H9 (cell line): ENCODE measurements at places on chromosomes 11 and 22. TPM values are rescaled to one million over a fixed set of nuclear protein-coding genes. Genes with fewer than 3 reads are reported as not detected.

DNA sequence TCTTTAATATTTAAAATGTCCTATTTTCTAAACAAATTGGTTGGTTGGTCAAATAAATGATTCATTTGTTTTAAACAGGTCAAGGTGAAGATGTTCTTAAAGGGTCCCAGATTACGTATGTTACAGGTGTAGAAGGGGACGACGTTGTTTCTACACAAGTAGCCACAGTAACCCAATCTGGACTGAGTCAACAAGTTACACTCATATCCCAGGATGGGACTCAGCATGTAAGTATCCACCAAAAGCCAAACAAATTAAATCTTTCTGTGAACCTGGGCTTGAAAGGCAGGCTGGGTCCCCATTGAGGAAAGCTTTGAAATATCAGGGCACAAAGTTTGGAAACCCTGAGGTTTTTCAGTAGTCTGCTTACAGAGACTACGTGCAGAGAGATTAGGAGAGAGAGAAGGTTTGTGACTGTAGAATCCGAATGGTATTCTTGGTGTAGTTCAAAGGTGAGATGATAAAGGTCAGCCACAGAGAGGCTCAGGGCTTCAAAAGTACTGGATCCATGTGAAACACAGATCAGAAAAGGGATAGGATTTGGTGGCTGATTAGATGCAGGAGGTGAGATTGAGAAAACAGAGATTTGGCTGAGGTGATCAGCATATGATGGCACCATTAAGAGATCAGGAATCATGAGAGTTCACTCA, 51.7 kb downstream of the ZNF143 start:
- no peak overlapping the region for H3K4me3 ChIP-seq
- H3K27ac ChIP-seq: no peak overlapping the region
- H3K4me1 ChIP-seq: 0 out of 2 replicates have a peak, but pooled peaks cover 2% of the 10 kb centered on the region

DNA sequence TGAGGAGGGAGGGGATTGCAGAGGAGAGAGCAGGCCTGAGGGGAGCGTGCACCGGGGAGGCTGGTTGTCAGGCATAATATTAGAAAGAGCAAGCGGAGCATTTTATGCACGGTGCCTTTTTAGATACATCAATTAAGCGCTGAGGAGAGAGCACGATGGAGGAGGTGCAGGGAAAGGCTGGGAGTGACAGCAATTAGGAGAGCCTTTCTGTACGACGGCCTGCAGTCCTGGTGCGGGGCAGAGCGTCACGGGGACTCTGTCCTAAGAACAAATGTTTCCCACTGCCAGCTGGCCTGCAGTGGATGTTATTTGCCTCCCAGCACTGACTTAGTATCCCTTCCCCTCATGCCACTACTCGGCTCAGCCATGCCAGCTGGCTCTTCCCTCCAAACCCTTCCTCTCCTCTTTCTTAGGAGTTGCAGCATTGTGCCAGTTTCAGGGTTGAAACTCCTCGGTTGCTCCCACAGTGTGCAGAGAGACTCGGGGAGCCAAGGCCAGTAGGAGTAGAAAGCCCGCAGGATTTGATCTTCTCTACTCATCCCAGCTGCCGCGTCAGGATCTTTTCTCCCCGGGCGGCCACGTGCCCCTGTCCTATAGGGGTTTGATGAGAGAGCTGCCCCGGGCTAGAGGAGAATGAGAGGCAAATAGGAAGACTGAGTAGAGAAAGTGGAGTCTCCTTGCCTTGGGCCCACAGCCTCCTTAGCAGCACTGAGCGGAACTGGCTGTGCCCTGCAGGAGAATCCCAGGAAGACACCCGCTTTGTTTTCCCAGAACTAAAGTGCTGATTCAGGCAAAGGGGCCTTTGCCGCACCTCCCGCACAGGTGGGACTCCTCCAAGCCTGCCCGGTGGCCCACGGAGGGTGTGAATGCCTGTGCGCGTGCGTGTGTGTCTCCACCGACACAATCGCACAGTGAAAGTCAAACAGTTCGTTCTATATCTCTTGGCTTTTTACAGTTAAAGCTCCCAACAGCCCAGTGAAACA, 875.3 kb downstream of the NTM start:
- H3K4me3 ChIP-seq: no peak overlapping the region
- no peak overlapping the region for H3K27ac ChIP-seq
- DNase-seq: peak; percentile 42
- no peaks in the 10 kb centered on the region for H3K27me3 ChIP-seq
- no peaks in the 10 kb centered on the region; the same call in 1 of the 2 replicates for H3K4me1 ChIP-seq

GRCh38 chr11:88280673-88281316, 56.7 kb downstream of the CTSC start:
- H3K27me3 ChIP-seq: no peaks in the 10 kb centered on the region
- H3K27ac ChIP-seq: no peak overlapping the region
- H3K36me3 ChIP-seq: peaks cover 26% of the 10 kb centered on the region
- H3K4me3 ChIP-seq: no peak overlapping the region

- no peaks in the 10 kb centered on the region for H3K27me3 ChIP-seq
- DNase-seq: no peak
- no peaks in the 10 kb centered on the region for H3K36me3 ChIP-seq
- no peak overlapping the region for H3K27ac ChIP-seq
Observed at GRCh38 chr11:132909021-132909606, 623.2 kb downstream of the OPCML start.

DNA sequence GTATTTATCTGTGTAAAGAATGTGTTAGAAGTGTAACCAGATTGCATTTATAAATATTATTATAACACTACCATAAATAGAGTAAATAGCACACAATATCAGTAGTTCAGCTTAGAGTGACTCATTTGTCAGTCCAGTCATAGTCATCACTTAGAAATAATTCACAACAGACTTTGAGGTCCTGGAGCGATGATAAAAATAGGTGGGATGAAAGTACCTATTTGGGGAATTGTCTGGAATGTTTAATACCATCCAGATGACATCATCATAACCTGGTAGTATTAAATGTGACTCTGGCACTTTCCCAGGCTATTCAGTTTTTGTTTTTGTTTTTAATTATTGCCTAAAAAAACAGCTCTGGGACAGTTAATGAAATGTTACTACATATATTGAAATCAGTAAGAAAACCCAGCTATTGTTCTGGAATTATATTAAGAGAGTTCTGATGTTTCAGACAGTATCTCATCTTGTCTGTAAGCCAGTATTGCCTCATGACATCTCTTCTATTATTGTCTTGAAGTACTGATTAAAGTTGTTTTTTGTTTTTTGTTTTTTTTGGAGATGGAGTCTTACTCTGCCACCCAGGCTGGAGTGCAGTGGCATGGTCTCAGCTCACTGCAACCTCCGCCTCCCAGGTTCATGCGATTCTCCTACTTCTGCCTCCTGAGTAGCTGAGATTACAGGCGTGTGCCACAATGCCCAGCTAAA, 74.8 kb downstream of the SIK2 start:
- H3K4me1 ChIP-seq: no peaks in the 10 kb centered on the region
- H3K36me3 ChIP-seq: peaks cover 2% of the 10 kb centered on the region; the same call in 1 of the 2 replicates
- no peaks in the 10 kb centered on the region for H3K27me3 ChIP-seq
- no peak overlapping the region for H3K27ac ChIP-seq
- no peak for DNase-seq

GRCh38 chr11:10487002-10487647, 32.1 kb downstream of the AMPD3 start:
- H3K36me3 ChIP-seq: no peaks in the 10 kb centered on the region
- no peak overlapping the region for H3K4me3 ChIP-seq
- H3K4me1 ChIP-seq: peaks cover 3% of the 10 kb centered on the region; the same call in 1 of the 2 replicates
- DNase-seq: peak; percentile 11
- no peaks in the 10 kb centered on the region for H3K27me3 ChIP-seq

DNA sequence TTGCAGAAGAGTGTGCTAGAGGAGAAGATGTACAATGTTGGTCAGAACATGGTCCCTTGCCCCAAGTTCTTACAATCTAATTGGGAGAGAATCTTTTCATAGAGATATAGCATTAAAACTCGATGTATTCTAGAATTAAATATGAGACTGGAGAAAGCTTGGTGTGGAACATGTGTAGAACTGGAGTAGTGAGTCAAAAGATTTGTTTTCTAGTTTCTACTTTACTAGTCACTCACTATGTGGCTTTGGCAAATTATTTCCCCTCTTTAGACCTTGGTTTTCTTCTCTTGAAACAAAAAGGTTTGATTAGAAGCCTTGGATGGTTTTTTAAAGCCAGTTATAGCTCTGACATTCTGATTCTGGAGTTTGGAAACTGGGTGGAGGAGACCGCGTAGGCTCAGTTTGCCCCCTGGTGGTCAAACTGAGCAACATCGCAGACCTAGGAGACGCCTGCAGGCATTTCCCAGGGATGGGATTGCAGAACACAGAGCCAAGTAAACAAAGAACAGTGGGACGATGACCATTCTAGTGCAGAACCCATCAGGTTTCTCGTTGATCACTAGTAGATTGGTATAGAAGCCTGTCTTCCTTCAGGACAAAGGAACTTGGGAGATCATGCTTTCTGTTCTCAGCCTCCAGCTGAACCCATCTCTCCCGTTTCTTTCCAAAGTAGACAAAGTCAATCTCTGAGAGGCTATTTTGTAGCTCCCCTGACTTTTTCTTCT, 8.5 kb upstream of the CHRDL2 start:
- no peaks in the 10 kb centered on the region for H3K4me1 ChIP-seq
- DNase-seq: peak; percentile 73
- H3K4me3 ChIP-seq: no peak overlapping the region; the same call in 2 of the 3 replicates
- peaks cover 4% of the 10 kb centered on the region for H3K36me3 ChIP-seq
- H3K27ac ChIP-seq: no peak overlapping the region

DNA sequence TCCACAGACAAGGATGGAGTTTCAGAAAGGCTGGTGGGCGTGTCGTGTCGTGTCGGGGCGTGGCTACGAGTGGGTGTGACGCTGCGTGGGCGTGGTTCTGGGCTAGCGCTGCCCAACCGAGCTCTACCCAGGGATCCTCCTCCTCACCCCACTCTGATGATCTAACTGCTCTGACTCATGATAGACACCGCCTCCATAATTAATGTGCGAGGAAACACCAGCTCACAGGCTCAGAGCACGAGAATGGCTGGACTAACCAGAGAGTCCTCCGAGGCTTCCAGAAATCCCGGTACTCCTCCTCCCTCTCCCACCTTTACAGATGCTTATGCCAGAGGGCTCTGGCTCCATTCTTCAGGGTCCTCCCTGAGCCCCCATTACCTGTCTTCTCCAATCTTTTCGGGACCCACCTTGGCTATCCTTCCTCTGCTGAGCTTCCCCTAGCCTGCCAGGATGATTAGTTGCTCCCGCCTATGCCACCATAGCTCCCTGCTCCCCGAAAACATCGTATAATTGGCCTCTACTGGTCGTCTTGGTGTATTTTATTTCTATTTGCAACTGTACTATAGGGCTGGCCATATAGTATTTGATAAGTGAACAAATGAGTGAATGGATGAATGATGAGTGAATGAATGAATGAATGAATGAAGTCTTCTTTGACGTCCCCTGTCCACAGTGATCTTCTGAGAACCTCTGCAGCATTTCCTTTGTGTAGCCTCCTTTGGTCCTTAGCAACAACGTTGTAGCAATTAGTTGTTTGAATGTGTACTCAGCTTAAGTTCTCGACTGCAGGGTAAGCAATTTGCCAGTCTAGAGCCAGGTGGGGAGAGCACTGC, 21.7 kb downstream of the TMPRSS13 start:
- DNase-seq: peak; percentile 95
- H3K36me3 ChIP-seq: no peaks in the 10 kb centered on the region; the same call in 2 of the 3 replicates
- peak overlapping the region; percentile 38 for H3K4me3 ChIP-seq
- no peak overlapping the region for H3K27ac ChIP-seq
- H3K27me3 ChIP-seq: no peaks in the 10 kb centered on the region

Gene SLC5A12
- 2.7 and 3.2 TPM in 2 replicates for total RNA-seq

Gene LMNTD2
- 4.2 and 4.7 TPM in 2 replicates for total RNA-seq

Gene IFITM10
- total RNA-seq: 0.59 and 0.77 TPM in 2 replicates
